CD8-positive, alpha-beta memory T cell (primary cell): ENCODE measurements at places on chromosomes 13 and 19.

DNA sequence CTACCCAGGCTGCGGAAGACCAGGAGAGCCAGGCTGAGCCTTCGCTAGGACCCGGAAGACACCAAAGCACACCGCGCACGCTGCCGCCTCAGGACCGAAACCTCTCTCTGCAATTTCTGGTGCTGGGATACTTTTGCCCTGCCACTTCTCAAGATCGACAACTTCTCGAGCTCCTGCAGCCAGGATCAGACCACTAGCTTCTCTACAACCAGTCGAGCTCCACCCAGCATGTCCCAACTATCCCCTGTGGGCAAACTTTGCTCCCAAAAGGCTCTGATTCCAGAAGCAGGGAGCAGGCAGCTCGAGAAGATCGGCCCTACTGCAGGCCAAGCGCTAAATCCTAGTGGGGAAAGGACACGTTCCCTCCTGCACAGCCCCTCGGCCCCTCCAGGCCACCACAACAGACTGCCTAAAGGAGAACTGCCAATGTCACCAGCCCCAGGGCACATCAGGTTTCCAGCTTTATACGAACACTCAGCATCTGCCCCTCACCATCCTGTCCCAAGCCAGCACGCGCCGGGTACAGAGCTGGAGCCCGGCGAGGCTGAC lies 979 bp downstream of the AKAP8 start:
- peak; percentile 23 for DNase-seq

DNA sequence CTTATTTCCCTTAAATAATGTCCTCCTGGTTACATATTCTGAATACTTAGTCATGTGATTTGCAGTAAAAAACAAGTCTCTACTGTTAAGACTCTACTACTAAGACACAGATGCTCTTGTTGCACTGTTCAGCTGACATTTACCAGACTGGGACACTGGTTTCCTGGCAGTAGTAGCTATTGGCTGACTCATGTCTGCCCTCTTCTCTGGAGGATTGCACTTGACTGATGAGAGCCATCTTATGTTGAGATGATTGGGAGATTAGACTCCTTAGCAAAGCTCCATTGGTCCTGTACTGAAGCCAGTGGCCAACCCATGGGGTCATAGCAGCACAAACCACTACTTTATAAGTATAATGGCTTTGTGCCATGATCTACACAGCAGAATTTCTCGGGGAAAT lies 1672.6 kb upstream of the PCDH20 start:
- DNase-seq: no peak

DNA sequence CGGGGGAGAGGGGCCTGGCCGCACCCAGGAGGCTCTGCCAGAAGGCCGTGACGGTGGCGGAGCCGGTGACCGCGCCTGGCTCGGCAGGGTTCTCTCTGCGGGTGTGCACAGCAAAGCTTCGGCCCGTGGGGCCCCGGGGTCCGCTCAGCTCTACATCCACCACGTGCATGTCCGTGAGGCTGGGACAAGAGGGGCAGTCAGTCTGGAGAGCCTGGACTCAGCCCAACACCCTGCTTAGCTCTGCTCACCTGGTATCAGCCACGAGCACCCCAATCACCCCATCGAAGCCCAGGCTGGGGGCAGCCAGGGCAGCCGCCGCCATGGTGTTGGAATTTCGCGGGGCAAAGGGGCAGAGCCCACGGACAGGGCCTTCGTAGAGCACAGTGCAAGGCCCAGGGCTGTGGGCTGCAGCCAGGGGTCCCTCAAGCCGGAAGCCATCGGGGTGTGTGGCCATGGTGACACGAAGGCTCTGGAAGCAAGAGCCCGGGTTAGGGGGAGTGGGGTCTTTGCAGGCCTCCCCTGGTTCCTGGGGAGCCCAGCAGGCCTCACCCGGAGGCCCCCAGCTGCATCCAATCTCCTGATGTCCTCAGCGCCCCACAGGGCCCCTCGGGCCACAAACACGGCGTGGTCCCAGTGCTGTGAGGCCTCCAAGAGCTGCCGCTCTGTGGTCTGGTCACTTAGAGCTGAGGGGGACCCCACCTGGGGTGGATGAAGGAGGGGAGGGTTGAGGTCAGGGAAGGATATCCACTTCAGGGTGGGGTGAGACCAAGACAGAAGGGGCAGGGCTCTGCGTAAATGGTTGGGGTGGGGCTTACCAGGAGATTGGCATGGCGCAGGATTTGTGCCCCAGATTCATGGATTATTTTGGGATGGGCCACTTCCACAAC lies 1.4 kb downstream of the ASPDH start:
- no peak for DNase-seq

DNA sequence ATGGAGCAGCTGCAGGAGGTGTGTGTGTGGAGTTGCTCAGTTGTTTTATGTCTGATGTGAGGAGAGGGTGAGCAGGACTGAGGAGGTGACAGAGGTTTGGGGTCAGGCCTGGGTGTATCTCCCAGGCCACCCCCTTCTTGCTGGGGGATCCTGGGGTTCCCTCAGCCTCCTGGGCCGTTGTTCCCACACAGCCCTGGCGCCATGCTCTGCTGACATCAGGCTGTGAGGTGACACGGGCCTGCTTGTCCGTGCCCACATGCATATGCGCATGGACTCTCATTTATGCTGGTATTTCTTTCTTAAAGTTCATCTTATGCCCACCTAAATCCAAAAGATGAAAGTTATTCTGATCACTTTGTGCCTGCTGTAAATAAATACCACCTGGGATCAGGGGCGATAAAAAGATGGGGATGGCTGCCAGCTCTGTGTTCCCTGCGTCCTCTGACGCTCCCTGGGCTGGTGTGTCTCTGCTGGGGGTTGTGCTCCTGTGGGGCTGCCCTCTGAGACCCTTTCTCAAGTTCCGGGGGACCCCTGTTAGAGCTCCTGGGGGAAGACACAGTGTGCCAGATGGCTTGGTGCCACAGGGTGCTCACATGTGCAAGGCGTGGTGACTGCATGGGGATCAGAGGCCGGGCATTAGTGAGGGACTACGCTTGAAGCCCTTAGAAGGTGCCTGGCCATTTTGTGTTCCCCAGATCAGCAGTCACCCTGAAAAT lies 12.6 kb downstream of the NAXD start:
- no peak for DNase-seq

DNA sequence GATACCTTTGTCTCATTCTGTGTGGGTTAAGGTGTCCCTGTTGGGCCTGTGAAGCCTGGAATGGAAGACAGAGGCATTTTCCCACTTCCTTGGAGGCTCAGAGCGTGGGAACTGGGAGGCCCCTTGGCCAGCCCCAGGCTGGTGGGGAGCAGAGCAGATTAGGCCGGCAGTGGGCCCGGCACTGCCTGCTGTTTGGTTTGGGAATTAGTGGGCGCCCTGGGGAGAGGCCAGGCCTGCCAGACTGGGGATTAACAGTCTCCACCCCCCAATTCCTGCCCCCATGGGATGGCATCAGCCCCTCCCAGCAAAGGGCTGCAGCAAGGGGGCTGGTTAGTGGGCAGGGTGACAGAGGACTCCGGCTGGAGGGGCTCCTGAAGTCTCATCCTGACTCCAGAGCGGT lies 3.1 kb upstream of the BEST2 start:
- DNase-seq: no peak
